Liver (tissue), 10 donors: ENCODE measurements at places on chromosomes 5 and 9. TPM values are rescaled to one million over a fixed set of nuclear protein-coding genes. Genes with fewer than 3 reads are reported as not detected.
A peak's percentile ranks its signal among the peaks of the same experiment; 100 is the strongest.

- no peak for DNase-seq
Observed at GRCh38 chr5:115736004-115736689, 80.3 kb downstream of the CDO1 start.

The ADAMTSL2 gene
- 1.8 TPM for total RNA-seq

- no peak for DNase-seq
Observed at GRCh38 chr5:149005077-149005892, 57.6 kb downstream of the SH3TC2 start.

The SPEF2 gene
- total RNA-seq: 4.5 TPM

DNA sequence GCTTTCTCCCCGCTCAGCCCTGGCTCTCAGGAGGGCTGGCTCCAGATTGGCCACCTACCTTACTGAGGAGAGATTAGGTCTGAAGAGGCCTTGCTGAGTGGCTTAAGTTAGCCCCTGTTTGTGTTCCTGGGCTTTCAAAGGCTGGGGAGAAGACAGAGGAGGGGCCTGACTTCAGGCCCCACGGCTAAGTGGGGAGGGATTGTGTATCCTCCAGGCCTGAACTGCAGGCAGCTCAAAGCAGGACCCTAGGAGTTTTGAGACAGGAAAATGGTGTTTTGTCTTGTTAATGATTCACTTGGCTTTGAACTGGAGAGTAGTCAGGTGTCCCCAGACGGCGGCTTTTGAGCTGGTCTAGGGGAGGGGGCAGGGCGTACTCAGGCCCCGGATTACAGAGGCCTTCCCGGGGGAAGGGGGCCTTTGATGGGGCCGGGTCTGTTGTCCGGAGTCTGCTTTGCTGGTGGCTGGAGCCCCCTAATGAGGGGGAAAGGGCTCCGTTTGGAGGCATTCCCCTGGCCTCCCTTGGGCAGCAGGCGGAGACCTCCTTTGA is 162.0 kb upstream of the SMIM23 start:
- DNase-seq: no peak

DNA sequence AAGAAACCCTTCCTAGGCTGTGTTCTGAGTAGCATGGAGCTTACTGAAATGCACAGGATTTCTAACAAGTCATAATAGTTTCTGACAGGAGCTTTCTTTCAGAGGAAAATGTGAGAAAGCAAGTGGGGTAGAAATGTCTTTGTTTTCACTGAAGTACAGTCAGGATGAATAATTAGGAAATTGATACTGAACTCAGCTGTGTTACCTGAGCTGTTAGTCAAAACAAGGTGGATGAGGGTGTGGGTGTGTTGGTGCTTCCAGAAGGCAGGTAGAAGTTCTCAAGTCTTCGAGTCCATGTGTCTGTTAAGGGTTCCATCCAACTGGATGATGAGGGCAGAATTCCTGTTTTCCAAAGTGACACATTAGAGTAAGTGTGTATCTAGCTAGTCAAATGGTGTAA is 122.4 kb downstream of the BASP1 start:
- no peak for DNase-seq

- DNase-seq: no peak
Observed at GRCh38 chr9:91898451-91899218, 51.4 kb downstream of the ROR2 start.

- no peak for DNase-seq
Observed at GRCh38 chr9:522658-523057, 308.0 kb downstream of the DOCK8 start.

GRCh38 chr5:6712142-6712576 is 1.1 kb upstream of the TENT4A start:
- DNase-seq: peak; percentile 61

The CCL28 gene
- 1.0 TPM for total RNA-seq

The ENG gene
- total RNA-seq: 12.8 TPM
